Activated naive CD4-positive, alpha-beta T cell (primary cell): ENCODE measurements at places on chromosomes 11 and 22.
A peak's percentile ranks its signal among the peaks of the same experiment; 100 is the strongest.

GRCh38 chr11:94781837-94782236 is 13.7 kb downstream of the AMOTL1 start:
- no peak for DNase-seq

- no peak for DNase-seq
Measured at GRCh38 chr11:118916842-118917388, 8.8 kb downstream of the BCL9L start.

- DNase-seq = no peak
Measured at GRCh38 chr11:43508511-43508918, 149.8 kb downstream of the TTC17 start.

GRCh38 chr22:31393893-31394292 is 5.5 kb upstream of the DRG1 start:
- no peak for DNase-seq

- DNase-seq = no peak
Measured at GRCh38 chr11:20008190-20008870, 151.9 kb downstream of the DBX1 start.

DNA sequence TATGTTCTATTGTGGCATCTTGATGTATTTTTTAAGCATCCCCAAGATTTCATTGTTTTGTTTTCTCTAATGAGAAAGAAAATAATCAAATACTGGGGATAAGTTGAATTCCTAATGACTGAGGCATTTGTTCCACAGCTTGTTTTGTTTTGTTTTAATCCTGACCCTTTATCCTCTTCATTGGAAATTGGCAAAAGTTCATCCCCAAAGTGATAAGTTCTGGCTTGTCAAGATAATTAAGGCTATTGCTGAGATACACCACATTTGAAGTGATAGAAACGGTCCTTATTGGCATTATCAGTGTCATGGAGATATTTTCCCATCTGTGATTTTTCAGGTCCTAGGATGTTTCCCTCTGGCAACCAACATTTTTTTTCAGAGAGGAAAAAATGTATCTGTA is 65.0 kb downstream of the SLC36A4 start:
- DNase-seq = no peak

DNA sequence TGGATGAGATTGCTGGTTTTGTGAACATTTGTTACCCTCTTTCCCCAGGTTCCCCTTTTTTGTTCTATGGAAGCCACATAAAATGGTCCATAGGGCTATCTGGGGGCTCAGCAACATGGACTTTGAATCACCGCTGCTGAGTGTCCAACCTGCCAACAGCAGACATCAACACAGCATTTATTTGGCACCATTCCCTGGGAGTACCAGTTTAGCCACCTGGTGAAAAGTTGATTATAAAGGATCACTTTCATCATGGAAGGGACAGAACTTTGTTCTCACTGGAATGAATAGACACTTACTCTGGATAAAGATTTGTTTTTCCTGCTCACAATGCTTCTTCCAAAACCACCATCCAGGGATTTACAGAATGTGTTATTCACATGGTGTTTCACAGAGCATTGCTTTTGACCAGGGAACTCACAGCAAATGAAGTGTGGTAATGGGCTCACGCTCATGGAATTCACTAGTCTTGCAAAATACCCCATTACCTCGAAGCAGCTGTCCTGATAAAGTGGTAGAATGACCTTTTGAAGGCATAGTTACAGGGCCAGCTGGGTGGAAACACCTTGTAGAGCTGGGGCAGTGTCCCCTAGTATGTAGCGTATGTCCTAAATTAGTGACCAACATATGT is 43.9 kb downstream of the ADM start:
- DNase-seq = no peak

DNA sequence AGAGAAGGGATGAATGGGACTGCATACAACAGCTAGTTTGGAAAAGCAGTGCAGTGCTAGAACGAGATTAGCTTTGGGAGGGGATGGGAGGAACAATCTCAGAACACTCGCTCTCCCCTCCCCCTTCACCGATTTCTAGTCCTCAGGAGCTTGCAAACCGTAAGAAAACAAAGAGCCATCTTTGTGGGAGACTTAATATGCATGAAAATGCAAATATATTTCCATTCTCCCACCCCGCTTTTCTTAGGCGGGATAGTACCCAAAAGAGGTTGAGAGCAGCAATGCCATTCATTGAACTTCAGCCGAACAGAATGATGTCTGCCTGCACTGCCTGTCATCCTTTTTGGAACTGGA is 1.1 kb downstream of the SPINDOC start:
- DNase-seq = no peak

DNA sequence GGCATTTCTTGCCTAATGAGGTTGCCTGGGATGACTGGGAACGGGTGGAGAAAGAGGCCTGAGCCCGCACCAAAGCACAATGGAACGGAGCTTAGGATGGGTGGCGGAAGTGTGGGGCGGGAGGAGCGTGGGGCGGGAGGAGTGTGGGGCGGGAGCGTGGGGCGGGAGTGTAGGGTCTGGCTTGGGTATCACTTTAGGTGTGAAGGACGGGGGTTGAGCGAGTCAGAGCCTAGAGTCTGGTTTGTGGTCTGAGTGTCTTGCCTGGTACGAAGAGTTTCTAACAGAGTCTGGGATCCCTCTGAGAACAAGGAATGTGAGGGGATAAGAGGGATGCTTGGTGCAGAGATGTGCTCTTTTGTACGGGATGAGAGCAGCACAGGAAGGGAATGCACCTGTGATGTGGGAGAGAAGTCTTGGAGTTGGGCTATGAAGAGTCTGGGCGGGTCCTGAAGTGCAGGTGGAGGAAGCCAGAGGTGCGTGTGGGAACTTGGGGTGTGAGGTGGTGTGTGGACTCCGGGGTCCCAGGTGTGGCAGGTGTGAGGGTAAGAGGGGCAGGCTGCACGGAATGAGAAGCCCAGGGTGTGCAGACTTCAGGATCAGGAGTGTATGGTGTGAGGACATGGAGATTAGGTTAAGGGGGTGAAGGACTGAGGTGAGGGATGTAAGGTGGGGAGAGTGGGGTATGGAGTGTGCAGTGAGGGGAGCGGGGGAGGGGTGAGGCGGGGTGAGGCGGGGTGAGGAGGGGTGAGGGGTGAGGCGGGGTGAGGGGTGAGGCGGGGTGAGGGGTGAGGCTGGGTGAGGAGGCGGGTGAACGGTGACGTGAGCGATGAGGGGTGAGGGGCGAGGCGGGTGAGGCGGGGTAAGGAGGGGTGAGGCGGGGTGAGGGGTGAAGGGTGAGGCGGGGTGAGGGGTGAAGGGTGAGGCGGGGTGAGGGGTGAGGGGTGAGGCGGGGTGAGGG is 1.0 kb downstream of the SYCE3 start:
- no peak for DNase-seq

DNA sequence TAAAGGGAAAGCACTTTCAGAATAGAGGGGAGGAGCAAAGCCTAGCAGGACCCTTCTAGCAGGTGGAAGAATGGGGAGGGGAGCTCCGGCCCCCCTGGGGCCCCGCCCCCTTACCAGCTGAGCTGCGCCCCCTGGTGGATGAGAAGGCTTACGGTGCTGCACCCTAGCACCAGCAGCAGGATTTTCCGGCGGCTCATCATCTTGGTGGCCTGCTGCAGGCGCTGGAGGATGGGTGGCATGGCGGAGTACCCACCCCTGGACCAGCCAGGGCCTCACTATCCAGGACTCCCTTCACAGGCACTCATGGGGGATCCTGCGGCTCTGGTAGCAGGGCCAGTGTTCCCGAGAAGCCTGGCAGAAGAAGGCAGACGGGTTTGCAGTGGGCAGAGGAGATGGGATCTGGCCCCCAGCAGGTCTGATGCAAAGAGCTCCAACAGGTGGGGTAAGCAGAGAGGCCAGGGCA is 3.8 kb downstream of the GAL3ST3 start:
- DNase-seq = peak; percentile 75

GRCh38 chr22:30326706-30327362 is at the start of gene TBC1D10A:
TSS of gene TBC1D10A (minus strand) at chr22:30326941. CDS start at chr22:30326881, 60 bp downstream.
- peak; percentile 85 for DNase-seq

GRCh38 chr11:123206791-123207434 is 11.9 kb upstream of the CLMP start:
- DNase-seq = no peak

DNA sequence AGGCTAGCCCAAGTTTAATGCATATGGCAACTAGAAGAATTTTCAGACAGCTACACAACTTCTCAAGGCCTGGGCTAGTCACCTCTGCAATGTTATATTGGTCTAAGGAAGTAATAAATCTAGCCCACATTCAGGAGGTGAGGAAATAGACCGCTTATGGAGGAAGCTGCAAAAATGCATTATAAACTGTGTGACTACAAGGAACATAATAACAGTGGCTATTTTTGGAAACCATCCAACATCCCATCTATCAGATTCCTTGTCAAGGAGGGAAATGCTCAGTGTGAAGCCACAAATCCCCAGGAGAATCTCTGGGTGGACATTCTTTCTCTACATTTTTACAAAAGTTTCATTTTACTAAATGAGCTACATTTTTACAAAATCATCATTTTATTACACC is 76.1 kb downstream of the BBOX1 start:
- DNase-seq = no peak

GRCh38 chr22:20741634-20742581 is 32.0 kb upstream of the SERPIND1 start:
- no peak for DNase-seq

- DNase-seq = no peak
Measured at GRCh38 chr11:6824136-6824823, 21.2 kb upstream of the OR10A5 start.

GRCh38 chr11:107405260-107405659 is 52.4 kb downstream of the CWF19L2 start:
- DNase-seq = no peak

DNA sequence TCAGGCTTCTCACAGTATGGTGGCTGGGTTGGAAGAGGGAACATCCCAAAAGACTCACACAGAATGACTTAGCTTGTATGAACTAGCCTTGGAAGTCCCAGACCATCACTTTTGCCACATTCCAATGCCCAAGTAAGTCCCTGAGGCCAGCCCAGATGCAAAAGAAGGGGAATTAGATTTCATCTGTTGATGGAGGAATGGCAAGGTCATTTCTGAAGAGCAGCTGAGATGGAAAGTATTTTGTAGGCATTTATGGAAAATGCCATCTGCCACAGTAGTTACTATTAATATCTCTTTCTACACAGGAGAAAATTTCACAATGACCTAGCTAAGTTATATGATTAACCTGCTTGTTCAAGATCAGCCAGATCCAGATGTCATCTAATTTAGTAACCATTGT is 58.8 kb downstream of the ENDOD1 start:
- DNase-seq = no peak

- no peak for DNase-seq
Measured at GRCh38 chr11:44955015-44955738, 4.5 kb upstream of the TP53I11 start.

DNA sequence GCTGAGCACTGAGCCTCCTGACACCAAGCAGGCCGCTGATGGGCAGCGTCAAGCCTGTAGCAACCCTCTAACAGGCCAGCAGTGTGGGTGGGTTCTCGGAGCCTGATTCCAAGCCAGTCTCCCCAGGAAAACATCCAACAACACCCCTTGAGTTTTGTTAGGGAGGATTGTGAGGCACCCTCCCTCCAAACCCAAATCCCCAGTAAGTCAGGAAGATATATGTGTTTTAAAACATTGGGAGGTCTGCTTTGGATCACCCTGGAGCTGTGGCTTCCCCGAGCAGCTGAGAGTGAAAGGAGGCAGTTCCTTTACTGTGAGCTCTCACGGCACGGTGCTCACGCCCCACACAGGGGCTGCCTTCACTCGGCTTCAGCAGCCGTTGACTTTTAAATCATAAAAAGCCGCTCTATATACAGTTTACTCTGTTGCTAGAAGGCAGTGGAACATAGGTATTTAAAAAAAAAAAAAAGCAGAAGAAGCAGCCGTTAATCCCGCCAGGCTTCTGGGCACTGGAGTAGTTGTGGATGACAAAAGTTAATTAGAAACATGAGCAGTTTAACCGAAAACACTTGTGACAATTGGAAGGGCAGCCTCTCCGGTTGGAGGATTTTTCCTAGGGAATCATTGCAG is 218.6 kb downstream of the NAV2 start:
- DNase-seq = no peak

GRCh38 chr11:36471577-36471976 is 38.5 kb downstream of the TRAF6 start:
- no peak for DNase-seq

DNA sequence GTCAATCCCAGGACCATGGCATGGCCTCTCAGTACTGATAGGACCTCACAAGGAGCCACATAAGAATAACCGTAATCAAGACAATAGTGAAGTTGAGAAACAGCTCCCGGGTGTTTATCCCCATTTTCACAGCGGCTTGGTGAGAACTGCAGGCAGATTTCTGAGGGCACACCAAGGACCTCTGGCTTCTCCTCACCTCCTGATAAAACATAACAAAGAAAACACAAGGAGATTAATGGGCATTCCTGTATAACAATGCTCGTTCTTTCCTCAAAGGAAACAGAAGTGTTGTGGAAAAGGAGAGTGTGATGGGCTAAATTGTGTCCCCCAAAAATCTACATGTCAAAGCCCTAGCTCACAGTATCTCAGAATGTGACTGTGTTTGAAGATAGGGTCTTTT is 4.0 kb downstream of the SLN start:
- DNase-seq = no peak

GRCh38 chr11:95505927-95506426 is 275.0 kb upstream of the SESN3 start:
- DNase-seq = no peak

DNA sequence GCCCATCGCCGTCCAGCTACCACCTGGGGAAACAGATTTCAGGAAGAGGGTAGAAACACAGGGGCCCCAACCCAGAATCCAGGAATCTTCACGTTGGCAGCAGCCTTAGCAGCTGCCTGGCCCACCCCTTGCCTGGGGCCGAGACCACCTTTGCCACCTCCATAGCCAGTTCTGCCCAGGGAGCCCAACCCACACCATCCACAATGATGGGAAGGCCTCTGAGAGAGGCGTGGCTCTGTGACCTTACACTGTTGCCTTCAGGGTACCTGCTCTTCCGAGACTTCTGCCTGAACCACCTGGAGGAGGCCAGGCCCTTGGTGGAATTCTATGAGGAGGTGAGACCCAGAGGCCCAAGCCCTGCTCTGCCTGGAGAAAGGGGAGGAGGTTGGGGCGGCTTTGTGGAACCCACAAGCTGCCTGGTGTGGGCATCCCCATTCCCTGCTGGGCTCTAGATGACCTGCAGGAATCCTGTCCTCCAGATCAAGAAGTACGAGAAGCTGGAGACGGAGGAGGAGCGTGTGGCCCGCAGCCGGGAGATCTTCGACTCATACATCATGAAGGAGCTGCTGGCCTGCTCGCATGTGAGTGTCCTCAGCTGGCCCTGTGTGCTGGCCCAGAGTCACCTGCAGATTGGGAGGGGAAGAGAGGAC is 10.0 kb upstream of the ANKRD13D start:
- DNase-seq = no peak
